ENCODE measurements at places on chromosomes 16 and 17. TPM values are rescaled to one million over a fixed set of nuclear protein-coding genes. Genes with fewer than 3 reads are reported as not detected.

KCNH4 gene
- total RNA-seq: not detected

ZSCAN10 gene
- not detected for total RNA-seq

HOXB13 gene
- total RNA-seq: not detected

MMP2 gene
- 1,577 TPM for total RNA-seq

TEPSIN gene
- 10.5 TPM for total RNA-seq

CEP295NL gene
- total RNA-seq: 2.2 TPM

MPP2 gene
- 5.1 TPM for total RNA-seq

MON1B gene
- 9.3 TPM for total RNA-seq

NPIPB6 gene
- 0.89 TPM for total RNA-seq

CPNE7 gene
- 1.3 TPM for total RNA-seq

C16orf46 gene
- total RNA-seq: 1.0 TPM

ZP2 gene
- not detected for total RNA-seq

TP53TG3F gene
- not detected for total RNA-seq

GLP2R gene
- total RNA-seq: not detected

CD300LG gene
- not detected for total RNA-seq

C16orf92 gene
- not detected for total RNA-seq

CCL17 gene
- total RNA-seq: not detected

SHMT1 gene
- total RNA-seq: 3.7 TPM

NXPH3 gene
- total RNA-seq: 2.9 TPM

FAM20A gene
- 0.17 TPM for total RNA-seq

MT1F gene
- not detected for total RNA-seq

NPIPB2 gene
- 7.3 TPM for total RNA-seq

MYO15A gene
- total RNA-seq: 1.4 TPM
